ENCODE measurements at places on chromosomes 11 and 22.

DNA sequence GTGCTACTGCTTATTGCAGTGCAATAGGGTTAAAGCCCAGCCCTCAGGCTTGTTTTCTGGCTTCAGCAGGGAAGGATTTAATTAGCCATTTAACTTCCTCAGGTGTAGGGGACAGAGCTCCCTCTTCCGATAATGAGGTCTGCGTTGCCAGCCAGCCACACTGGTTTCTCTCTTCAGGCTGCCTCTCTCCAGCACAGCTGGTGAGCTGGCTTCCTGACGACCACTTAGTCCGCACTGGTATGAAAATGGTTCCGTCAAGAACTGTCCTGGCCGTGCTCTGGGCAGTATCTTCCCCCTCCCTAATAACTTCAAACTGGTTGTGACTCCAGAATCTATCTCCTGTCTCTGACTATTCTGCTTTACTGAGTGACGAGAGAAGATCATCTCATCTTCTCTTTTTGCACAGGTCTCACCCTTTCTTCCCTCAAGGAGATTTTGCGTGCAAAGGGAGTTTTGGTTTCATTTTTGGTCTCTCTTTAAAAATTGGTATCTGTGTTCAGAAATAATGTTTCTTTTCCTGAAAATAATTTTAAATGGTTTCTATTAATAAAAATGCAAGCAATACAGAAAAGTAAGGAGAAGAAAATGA lies 49.2 kb downstream of the CNTN5 start:
- DNase-seq = peak; percentile 66

GRCh38 chr11:121950160-121950559 lies 165.9 kb downstream of the BLID start:
- no peak for DNase-seq

DNA sequence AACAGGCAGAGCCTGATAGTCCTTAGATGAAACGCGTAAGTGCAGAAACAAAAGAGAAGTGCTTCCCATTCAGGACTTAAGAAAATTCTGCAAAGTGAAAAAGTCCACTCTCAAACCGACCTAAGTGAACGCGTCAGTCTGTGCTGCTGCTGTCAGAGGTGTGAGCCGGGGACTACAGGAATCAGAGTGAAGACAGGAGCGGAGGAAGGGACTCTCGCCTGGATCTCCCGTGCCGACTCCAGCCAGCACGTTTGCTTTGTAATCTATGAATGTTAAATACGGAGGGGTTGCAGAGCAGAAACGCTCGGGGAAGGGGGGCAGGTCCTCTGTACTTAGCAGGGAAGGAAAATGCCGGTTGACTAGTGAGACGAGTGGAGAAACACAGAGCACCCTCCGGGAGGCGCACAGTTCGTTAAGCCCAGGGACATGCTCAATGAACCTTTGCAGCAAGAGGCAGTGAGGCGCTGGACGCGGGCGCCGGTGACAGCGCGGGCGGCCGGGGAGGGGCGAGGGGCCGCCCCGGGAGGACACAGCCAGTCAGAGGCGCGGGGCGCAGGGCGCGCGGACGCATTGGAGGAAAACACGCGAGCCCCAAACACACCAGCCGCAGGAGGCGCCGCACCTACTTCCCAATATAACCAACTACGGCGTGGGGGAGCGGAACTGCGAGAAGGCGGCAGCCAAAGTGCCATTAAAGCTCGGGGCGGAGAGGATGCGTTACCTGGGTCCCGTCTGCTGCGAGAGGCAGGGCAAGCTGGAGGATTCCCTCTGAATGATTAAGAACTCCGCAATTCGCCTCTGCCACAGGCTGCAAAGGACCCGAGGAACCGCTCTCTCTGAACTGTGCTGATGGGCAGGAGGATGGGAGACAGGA lies at the start of gene CNTN5:
Gene CNTN5 (plus strand): TSS at position 598 of the 874 bp plus-strand sequence.
- peak; percentile 87 for DNase-seq

DNA sequence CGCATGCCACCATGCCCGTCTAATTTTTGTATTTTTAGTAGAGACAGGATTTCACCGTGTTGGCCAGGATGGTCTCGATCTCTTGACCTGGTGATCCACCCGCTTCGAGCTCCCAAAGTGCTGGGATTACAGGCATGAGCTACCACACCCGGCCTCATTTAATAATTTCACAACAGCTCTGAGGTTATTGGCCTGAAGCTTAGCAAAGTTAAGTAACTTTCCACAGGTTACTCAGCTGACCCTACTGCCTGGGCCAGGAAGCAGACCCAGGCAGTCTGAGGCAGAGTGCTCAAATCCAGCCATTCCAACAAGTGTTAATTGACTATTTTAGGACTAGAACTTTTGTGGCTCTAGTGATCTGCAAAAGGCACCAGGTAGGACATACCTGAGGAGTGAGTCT lies 52.2 kb upstream of the L3MBTL2 start:
- DNase-seq = no peak

- no peak for DNase-seq
These were observed 15.0 kb upstream of the CXCR5 start for GRCh38 chr11:118868659-118869058.

DNA sequence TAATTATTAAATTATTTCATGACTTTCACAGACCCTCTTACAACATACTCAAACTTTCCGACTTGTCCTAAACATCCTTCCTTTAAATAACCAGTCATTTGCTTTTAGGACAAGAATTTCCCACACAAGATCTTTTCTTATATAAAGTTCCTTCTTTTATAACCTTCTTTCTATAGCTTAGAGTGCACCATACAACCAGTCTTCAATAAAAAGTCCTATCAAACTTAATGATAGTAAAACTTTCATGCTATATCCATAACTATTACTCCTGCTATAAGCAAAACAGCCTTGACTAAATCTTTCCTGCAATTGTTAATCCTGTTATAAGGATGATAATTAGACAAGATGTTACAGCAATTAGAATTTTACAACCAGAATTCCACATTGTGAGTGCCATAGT lies 47.4 kb downstream of the ZNF280B start:
- no peak for DNase-seq

GRCh38 chr11:61555051-61555969 lies 25.6 kb downstream of the SYT7 start:
- peak; percentile 86 for DNase-seq

Data from brain (organoid and tissue), 16 donors.